ENCODE measurements at places on chromosomes 4 and X.
A peak's percentile ranks its signal among the peaks of the same experiment; 100 is the strongest.

- no peak for DNase-seq
These were observed 22.7 kb upstream of the TMEM33 start for GRCh38 chr4:41912546-41912945.

- DNase-seq: no peak
These were observed 596.5 kb downstream of the NLGN4X start for GRCh38 chrX:5632061-5632614.

GRCh38 chrX:15498741-15499140 lies 1.9 kb upstream of the BMX start:
- no peak for DNase-seq

- DNase-seq: no peak
These were observed 64.7 kb upstream of the GPR78 start for GRCh38 chr4:8515316-8516060.

GRCh38 chr4:181897935-181898334 lies 345.3 kb upstream of the TENM3 start:
- no peak for DNase-seq

GRCh38 chr4:151184523-151185458 lies 85.4 kb downstream of the RPS3A start:
- DNase-seq: no peak

DNA sequence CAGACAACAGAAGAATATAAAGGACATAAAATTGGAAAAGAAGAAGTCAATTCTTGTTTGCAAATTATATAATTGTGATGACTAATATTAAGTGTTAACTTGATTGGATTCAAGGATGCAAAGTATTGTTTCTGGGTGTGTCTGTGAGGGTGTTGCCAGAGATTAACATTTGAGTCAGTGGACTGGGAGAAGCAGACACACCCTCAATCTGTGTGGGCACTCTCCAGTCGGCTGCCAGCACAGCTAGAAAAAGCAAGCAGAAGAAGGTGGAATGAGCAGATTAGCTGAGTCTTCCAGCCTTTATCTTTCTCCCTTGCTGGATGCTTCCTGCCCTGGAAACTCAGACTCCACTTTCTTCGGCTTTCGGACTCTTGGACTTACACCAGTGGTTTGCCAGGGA lies 51.7 kb downstream of the UBE2NL start:
- DNase-seq: no peak

GRCh38 chrX:119093991-119094735 lies 21.4 kb downstream of the CT47C1 start:
- no peak for DNase-seq

DNA sequence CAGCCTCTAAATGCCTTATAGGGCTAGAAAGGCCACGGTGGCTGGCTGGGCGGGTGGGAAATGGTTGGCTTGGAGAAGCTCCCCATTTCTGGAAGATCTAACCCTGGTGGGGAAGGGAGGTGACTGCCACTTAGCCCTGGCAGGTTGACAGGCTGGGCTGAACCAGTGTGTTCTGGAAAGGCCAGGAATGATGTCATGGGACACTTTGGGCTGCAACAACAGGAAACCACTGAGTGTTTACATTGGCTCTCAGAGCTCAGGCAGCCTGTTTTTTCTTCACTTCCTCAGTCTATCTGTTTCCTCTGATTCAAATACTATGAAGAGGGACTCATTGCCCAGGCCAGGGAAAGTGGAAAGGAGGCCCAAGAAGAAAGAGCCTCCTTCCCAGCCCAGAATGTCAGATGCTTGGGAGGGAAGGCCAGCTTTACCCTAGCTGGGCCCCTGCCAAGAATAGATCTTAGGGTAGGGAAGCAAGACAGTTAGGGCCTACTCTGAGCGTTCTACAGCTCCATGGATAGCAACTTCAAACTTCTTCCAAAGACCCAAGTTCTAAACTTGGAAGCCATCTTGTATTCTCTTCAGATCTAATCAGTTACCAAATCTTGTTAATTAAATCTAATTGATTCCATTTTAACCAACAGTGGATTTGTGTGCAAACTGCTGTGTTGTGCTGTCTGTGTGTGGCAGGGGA lies 65.8 kb upstream of the MSN start:
- peak; percentile 19 for DNase-seq

DNA sequence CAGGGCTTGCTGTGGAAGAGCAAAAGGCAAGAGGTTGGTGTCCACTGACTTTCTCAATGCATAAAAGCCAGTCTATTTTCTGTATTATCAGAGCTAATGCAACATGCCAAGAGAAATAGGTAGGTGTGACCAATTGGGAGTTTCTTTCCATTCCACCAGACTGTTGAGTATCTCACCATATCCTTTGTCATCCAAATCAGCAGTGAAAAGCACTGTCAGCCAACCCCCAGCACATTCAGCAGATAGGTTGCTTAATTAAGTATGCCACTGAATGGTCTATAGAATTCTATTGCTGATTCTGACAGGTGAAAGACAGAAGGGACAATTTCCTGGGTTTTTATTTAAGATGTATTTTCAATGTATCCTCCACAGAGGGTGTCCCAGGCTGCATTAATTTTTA lies 139.8 kb downstream of the HS6ST2 start:
- DNase-seq: no peak

DNA sequence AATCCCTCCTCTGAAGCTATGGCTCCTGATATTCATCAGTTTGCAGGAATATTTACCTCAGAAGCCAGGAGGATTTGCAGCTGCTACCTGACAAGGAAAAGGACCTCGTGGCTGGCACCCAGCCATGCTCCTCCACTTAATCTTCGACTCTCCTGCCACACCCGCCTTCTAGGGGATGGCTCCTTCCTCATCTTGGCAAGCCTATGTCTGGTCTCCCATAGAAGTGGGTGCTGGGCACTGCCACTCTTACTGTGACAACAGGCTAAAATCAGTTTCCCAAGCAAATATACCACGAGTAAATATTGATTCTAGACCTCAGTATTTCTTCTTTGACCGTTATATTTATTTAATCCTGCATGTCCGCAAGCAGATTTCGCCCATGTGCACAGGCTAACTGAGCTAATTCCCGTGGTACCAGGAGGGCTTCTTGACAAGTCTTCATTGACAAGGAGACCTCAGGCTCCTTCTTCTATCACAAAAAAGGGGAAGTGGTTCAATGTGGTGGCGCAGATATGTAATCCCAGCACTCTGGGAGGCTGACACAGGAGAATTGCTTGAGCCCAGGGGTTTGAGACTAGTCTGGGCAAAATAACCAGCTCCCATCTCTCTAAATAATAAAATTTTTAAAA lies 52.6 kb upstream of the DCTD start:
- DNase-seq: no peak

- DNase-seq: no peak
These were observed 25.4 kb downstream of the NSD2 start for GRCh38 chr4:1896658-1896991.

DNA sequence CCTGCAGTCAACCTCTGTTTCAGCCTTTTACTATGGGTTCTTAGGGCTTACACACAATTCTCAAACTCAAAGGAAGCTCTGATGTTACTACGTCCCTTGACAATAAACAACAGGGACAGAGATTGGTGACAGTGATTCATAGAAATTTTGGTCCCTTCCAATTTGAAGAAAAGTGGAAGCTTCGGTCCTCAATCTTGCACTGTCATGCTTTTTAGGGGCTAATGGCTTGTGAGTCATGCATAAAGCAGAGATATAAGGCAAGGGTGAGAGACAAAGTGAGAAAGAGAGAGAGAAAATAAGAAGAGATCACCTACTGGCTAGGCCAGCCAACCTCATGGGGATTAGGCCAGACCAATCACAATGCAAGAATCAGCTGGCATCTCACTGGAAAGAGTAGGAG lies 63.2 kb upstream of the STARD8 start:
- no peak for DNase-seq

GRCh38 chrX:75155827-75156525 lies at the start of gene ABCB7:
Gene ABCB7, minus strand, starts transcription at chrX:75156283. Its CDS starts 11 bp downstream, at chrX:75156272.
- peak; percentile 14 for DNase-seq

DNA sequence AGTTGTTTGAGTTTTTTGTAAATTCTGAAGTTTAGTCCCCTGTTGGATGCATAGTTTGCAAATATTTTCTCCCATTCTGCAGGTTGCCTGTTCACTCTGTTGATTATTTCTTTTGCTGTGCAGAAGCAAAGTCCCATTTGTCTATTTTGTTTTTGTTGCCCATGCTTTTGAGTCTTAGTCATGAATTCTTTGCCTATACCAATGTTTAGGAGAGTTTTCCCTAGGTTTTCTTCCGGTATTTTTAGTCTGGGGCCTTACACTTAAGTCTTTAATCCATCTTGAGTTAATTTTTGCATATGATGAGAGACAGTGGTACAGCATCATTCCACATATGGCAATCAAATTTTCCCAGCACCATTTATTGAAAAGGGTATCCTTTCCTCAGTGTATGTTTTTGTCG lies 405.8 kb upstream of the RPS6KA3 start:
- DNase-seq: no peak

DNA sequence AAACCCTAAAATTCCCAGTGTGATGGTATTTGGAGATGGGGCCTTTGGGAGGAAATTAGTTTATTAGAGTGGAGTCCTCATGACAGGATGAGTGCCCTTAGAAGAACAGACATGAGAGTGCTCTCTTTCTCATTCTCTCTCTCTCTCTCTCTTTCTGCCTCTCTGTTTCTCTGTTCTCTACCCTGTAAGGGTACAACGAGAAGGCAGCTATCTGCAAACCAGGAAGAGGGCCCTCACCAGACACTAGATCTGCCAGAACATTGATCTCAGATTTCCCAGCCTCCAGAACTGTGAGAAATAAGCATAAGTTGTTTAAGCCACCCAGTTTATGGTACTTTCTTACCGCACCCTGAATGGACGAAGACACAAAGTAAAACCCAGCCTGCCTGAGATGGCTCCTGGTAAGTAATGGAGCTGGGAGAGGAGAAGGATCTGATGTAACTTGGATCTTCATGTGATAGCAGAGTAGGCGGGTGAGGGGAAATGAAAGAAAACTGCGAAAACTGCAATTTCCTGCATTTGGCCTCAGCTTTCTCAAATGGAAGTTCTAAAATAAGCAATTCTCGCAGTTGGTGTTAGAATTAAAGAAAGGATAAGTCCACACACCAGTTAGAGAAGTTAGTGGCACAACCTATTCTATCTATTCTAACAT lies 8.7 kb upstream of the CDS1 start:
- no peak for DNase-seq

GRCh38 chr4:2583092-2583491 lies 46.6 kb downstream of the FAM193A start:
- no peak for DNase-seq

DNA sequence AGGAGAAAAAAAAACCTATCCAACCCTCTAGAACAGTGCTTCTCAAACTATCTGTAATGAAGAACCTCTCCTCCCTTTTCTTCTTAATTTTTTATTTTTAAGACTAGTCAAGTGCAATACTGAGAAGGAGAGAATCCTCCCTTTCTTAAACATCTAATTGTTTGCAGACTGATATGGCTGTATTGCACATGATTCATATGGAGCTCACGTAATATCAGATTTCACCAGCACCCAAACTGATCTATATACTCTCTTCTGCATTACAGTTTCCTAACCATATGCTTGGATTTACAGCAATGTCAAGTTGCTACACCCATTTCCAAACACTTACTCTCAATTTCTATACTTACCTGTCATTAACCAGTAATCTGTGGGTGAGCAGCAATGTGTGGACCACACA lies 9.5 kb downstream of the PRMT9 start:
- DNase-seq: no peak

- no peak for DNase-seq
These were observed 44.8 kb downstream of the CLCN3 start for GRCh38 chr4:169665046-169665737.

GRCh38 chr4:133157460-133158160 lies 8.5 kb downstream of the PCDH10 start:
- DNase-seq: no peak

DNA sequence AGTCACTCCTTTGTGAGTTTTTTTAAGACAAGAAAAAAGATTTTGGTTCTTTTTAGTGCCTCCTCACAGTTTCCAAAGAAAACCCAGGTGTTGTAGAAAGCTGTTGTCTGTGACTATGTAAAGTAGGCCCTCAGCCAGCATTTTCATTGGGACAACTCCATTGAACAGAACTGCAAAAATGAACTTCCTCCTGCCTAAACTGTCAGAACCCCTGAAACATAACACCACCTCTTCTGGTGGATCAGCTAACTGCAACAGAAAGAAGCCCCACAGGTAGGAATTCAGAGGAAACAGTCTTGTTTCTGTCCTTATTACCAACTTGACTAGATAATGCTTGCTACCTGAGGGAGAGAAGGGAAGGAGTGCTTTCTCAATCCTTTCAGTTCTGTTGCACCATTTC lies 3.4 kb upstream of the ATP11C start:
- DNase-seq: no peak

GRCh38 chr4:36011381-36011780 lies 232.9 kb downstream of the ARAP2 start:
- no peak for DNase-seq

DNA sequence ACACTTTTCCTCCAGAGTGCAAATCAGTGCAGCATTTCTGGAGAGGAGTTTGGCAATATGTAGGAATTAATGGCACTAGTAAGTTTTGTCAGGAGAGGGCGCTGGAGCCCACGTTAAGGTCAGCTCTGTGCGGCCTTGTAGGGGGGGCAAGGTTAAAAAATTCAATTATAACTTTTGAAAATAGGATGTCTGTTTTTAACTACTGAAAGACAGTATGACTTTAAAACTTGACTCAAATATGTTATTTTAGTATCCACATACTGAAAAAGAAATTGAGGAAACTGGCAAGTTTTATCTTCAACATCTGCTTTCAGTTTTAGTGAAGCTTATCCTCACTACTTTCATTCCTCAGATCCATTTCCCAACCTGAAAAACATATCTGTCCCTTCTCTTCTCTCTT lies 30.9 kb upstream of the HSD17B13 start:
- no peak for DNase-seq

DNA sequence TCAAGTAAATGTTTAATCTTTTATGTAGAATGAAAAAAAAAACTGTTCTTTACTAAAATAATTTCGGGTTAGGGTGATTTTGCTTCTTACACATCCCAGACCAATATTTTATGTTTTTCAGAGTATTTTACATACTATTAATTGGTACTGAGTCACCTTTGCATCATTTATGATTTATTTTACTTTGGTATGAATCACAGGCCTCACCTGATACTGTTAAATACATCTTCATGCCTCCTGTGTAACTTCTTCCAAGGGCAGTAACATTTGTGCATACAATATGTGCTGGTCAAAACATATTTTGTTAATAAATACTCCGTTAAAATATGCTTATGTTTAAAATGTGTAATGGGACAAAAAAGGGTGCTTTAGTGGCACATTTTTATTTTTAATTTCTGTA lies 529.6 kb downstream of the ZNF674 start:
- DNase-seq: no peak

DNA sequence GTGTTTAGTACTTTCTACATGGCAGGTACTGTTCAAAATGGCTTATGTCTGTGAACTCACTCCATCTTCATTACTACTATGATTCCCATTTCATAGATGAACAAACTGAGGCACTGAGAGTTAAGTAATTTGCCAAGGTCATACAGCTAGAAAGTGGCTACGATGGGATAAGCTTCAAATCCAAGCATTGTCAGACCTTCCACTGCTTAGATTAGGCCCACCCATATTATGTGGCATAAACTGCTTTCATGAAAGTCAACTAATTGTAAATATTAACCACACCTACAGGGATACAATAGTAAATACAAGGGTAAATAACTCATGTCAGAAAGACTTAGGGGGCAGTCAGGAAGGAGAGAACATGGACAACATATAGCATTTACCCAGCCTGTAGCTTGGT lies 68.8 kb downstream of the SLITRK2 start:
- no peak for DNase-seq

Data from stimulated activated CD8-positive, alpha-beta memory T cell treated with anti-CD3 and anti-CD28 coated beads, Interleukin-12 subunit alpha, Interleukin-12 subunit beta, amount 100 ng/mL, for 4 hours (primary cell).